Stimulated activated CD4-positive, alpha-beta T cell treated with anti-CD3 and anti-CD28 coated beads, Interleukin-4, amount 100 ng/mL, for 4 hours (primary cell): ENCODE measurements at places on chromosomes 3 and 15.

GRCh38 chr15:69046781-69047180, 32.3 kb downstream of the NOX5 start:
- no peak for DNase-seq

GRCh38 chr15:69297642-69298353, 914 bp upstream of the PAQR5 start:
- DNase-seq, result no peak

GRCh38 chr3:195195321-195196209, 75.4 kb downstream of the XXYLT1 start:
- DNase-seq, result no peak

DNA sequence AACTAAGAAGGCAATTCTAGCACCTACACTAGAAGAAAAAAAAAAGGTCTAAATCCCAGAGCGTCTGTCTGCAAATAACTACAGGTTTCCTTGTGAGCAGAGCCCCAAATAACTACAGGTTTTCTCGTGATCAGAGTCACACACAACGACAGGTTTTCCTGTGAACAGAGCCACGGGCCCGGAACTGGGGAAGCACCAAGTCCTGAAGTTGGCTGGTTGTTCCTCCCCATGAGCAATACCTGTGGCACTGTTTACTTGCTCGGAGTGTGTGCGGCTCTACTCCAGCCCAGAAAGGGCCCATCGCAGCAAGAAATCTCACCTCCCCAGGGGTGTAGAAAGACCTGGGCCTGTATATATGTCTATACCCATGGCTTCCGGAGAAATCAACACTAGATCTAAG, 644 bp upstream of the MASP1 start:
- no peak for DNase-seq

- DNase-seq, result peak; percentile 37
These were observed 19.1 kb downstream of the DNAJB8 start for GRCh38 chr3:128447561-128448013.

- no peak for DNase-seq
These were observed 11.4 kb upstream of the MEX3B start for GRCh38 chr15:82056958-82057823.

- DNase-seq, result peak; percentile 30
These were observed 1.0 kb downstream of the PDE12 start for GRCh38 chr3:57557085-57557537.

GRCh38 chr3:119627461-119627860, 29.8 kb downstream of the PLA1A start:
- no peak for DNase-seq

DNA sequence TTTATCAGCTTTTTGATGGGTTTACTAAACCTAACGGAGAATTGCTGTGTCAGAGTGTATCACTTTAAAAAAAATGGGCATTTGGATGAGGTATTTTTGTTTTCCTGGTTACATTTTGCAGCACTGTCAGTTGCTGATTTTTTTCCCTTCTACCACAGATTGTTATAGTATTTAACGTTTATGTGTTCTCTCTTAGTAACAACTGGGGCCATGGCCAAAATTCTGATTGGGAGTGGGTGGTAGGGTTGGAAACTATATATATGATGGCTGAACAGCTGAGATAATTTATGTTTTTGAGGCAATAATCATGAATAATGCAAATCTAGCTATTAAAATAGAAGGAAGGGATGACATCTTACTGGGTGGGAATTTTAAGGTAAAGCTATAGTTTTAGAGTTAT, 229.4 kb upstream of the SUCLG2 start:
- no peak for DNase-seq

GRCh38 chr3:73114711-73115110, 53.3 kb downstream of the EBLN2 start:
- no peak for DNase-seq

DNA sequence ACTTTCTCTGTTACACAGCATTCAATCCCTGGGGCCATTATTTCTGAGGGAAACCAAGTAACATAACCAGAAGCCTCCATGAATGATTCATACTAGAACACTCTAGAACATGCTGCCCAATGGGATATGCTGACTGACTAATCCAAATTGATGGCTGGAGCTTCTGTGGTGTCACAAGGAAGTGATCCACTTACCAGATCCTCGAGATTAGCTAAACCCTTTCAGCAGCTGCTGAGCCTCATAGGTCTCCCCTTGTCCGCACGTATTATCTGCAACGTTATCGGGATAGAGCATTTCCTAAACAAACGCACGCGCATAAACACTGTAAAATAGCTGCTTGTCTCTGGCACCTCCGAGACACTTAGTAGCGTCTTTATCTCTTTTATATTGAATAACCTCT, 61.2 kb upstream of the PROK2 start:
- DNase-seq, result no peak

DNA sequence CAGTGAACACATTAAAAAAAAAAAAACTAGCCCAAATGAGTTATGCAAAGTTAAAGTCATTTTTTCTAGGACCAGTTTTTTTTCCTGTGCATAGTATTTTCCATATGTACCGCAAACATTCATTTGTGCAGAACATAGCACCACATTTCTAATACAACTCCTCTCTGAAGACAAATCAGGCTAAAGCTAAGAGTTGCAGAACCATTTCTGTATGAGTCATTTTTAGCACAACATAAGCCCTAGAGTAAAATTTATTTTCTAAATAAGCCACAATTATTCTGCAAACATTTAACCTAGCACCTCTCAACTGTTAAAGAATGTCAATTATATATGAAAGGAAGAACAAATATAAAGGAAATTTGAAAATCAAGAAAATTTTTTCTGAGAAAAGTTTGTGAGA, 375.8 kb downstream of the TIGIT start:
- DNase-seq, result no peak

DNA sequence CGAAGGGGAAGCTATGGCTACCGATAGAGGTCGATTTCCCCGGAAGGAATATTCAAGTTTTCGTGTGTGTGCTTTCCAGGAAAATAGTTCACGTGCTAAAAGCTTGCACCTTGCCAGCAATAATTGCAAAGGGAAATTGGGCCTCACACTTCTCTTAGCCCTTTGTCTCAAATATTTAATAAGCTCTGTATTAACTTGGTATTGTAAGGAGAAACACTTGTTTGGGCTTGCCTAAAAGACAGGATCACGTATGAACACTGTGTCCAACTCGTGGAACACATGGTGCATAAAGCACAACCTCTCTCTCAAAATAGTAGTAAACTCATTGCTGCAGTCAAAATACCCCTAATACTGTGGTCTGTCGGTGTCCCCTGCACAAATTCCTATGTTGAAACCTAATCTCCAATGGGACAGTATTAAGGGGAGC, 352 bp upstream of the TMF1 start:
- DNase-seq, result no peak

DNA sequence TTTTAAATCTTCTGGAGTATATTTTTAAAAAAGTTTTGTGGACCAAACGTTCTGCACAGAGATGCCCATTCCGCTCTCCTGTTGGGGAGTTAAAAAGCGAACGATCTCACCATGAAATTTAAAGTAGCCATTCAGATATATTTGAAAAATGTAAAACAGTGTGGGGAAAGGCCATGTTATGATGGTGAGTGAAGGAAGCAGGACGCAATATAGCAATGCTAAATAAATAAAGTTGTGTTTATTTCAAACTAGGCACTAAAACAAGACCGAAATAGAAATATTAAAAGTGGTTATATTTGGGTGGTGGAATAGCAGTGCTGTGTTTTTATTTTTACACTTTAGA, 327 bp upstream of the CCDC13 start:
- no peak for DNase-seq

- DNase-seq, result peak; percentile 3
These were observed 521.3 kb upstream of the SEMA6D start for GRCh38 chr15:47196048-47196447.

- no peak for DNase-seq
These were observed 162.5 kb upstream of the SOX2 start for GRCh38 chr3:181549266-181549665.

- no peak for DNase-seq
These were observed 276.7 kb downstream of the ROBO1 start for GRCh38 chr3:79491029-79491641.

DNA sequence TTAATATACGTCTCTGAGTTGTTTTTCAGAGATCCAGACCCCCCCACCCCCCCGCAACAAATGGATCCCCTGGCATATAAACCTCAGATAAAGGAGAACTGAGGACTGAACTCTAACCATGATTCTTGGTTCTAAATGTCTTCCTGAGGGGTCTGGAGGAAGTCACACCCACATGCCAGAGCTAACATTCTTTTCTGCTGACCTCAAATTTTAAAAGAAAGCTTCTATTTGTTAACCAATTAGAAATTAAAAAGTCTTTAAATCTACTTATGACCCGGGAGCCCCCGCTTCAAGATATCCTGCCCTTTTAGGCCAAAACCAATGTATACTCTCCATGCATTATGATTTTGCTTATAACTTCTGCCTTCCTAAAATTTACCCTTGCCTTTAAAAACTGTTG, 188.3 kb downstream of the ECT2 start:
- DNase-seq, result no peak

DNA sequence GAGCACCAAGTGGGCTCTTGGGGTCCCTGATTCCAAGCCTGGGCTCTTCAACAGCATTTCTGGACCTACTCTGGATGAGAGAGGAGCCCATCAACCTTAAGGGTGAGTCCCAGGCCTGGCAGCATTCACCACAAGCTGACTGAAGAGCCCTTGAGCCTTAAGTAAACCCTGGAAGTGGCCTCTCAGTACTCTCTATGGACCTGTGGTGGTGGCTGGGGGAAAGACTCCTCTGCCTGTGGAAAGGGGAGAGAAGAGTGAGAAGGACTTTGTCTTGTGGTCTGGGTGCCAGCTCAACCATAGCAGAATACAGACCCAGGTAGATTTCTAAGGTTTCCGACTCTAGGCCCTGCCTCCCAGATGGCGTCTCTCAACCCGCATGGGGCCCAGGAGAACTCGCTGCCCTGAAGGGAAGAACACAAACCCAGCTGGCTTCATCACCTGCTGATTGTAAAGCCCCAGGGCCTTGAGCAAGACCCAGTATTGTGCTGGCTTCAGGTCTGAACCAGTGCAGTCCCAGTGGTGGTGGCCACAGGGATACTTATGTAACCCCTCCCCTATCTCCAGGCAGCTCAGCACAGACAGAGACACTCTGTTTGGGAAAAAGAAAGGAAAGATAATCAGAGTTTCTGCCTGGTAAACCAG, 71.4 kb downstream of the TFDP2 start:
- no peak for DNase-seq

DNA sequence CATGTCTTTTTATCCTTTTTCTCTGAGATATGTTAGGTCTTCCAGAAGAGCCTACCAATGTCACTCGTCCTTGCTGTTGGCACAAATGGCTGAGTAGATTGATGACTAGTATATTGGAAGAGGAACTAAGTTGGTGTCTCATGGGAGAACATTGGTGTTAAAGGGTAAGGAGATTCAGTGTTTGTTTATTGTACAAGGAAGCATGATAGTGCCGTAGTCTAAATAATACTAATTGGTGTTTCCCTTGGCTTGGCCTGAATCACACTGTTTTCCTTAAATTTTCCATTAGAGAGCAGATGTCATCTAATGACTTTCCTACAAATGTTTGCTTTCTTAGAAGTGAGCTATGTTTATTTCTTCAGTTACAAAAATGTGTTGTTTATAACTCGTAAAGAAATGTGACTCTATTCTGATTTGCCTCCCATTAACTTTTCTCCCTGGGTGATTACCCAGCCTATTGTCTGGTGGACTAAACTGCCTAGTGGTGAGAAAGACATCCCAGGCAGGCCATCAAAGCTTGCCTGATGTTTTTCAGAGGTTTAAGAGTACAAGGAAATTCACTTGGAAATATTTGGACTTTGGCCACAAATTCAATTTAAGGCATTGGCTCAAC, 28.7 kb downstream of the ADAMTSL3 start:
- DNase-seq, result no peak

DNA sequence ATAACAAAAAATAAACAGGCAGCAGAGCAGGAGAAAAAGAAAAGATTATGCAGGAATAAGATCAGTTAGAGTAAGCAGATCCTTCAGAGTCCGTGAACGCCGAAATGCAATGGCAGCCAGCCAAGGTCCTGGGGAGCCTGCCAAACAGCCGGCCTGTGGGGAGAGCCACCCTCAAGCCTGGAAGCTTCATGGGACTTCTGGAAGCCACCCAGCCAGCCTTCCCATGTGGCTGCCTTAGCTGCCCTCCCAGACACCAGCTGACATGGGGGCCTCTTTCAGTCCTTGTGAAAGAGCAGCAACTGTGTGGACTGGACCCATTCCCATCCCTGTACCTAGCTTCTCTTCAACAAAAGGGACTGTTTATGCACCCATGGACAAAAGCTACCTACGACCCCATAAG, 64.9 kb upstream of the RAD18 start:
- DNase-seq, result no peak

DNA sequence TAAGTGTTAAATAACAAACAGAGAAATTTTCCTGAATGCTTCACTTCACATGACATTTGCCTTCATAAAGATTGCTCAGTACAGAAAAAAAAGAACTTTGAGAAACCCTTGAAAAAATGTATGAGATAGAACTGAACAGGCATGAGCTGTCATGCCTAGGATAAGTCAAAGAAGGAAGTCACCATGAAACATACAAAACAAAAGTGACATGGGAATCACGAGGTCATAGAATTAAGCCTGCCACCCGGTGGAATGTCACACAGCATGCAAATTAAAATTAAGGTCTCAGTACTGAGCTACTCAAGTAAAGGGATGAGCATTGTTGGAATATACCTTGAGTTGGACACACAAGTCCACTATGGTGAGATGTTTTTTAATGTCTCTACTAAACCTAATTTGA, 652.5 kb upstream of the NECTIN3 start:
- no peak for DNase-seq

GRCh38 chr15:39266890-39267289, 314.0 kb upstream of the THBS1 start:
- no peak for DNase-seq

DNA sequence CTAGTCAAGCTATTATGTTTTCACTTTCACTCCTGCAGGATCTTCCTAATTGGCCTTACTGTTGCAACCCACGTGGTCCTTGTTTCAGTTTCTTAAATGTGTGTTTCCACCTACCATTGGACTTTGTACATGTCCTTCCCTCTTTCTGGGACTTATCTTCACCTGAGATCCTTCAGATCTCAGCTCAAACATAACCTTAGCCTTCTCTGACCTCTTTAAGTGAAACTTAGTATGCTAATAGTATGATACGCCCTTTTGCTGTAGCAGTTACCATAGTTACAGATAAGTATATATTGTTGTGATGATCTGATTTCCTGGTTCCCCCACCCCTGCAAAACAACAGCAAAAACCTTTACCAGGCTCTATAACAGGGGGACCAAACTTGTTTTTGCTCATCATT, 35.2 kb downstream of the U2SURP start:
- no peak for DNase-seq

DNA sequence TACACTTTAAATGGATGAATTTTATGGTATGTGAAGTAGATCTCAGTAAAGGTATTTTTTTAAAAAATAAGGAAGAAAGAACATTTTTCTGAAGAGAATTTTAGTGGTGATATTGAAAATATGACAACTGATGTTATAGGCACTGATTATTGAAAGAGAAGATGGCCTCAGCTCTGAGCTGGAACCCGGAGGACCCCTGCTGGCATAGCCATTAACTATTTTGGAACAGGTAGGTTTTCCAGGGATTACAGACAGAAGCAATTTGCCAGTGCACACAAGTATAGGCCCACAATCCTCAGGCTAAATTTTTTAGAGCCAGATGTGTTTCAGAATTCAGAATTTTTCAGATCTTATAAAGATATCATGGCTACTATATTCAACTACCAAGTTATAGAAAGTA, 315.9 kb upstream of the GPR149 start:
- DNase-seq, result no peak

- DNase-seq, result no peak
These were observed 4.6 kb upstream of the TSPAN3 start for GRCh38 chr15:77075528-77075927.

- no peak for DNase-seq
These were observed 277.6 kb downstream of the FEZF2 start for GRCh38 chr3:62095756-62096155.
